Activated CD4-positive, alpha-beta T cell treated with anti-CD3 and anti-CD28 coated beads, Interleukin-2, amount 10 ng/mL, durations not matched to agents 7 days and 5 days (primary cell): ENCODE measurements at places on chromosomes 16 and 17.

DNA sequence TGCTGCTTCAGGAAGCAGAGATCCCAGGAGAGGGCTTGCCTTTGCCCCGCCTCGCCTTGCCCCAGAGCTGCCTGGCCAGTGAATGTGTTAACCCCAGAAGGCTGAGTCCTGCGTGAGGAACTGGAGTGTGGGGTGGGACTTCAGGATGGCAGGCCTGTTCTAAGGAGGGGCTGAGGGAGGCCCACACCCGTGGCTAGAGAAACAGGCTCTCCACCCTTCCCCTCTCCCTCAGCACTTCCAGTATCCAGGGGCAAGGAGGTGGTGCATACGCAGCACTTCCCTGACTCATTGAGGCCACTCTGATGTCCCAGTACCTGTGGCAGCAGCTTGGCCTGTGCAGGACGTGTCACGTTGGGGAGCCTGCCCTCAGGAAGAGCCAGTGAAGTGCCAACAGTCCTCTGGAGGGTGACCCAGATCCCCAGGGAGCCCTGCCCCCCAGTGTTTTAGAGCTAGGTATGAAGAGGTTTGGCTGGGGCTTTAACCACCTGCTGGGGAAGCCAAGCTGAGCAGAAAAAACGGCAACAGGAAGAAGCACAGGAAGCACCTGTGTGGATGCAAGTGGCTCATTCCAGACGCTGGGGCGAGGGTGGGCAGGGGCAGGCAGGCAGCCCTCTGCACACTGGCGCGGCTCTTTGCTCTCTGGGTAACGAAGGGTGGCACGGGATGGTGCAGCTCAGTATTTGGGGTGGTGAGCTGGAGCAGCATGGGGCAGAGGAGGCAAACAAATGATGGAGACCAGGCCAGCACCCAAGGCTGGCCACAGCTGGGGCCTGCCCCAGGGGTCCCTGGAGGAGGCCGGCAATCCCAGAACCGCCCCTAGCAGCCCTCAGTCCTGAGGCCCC lies 14.7 kb upstream of the CTCF start:
- H3K4me1 ChIP-seq: peaks cover 67% of the 10 kb centered on the region
- H3K27me3 ChIP-seq: no peaks in the 10 kb centered on the region
- H3K36me3 ChIP-seq: peaks cover 6% of the 10 kb centered on the region
- peak overlapping the region; percentile 55 for H3K4me3 ChIP-seq
- H3K27ac ChIP-seq: peak overlapping the region; percentile 97

- H3K27me3 ChIP-seq: no peaks in the 10 kb centered on the region
- no peak overlapping the region for H3K27ac ChIP-seq
- H3K4me3 ChIP-seq: no peak overlapping the region
- DNase-seq: no peak
Measured at GRCh38 chr16:46748775-46749705, 896 bp upstream of the MYLK3 start.

DNA sequence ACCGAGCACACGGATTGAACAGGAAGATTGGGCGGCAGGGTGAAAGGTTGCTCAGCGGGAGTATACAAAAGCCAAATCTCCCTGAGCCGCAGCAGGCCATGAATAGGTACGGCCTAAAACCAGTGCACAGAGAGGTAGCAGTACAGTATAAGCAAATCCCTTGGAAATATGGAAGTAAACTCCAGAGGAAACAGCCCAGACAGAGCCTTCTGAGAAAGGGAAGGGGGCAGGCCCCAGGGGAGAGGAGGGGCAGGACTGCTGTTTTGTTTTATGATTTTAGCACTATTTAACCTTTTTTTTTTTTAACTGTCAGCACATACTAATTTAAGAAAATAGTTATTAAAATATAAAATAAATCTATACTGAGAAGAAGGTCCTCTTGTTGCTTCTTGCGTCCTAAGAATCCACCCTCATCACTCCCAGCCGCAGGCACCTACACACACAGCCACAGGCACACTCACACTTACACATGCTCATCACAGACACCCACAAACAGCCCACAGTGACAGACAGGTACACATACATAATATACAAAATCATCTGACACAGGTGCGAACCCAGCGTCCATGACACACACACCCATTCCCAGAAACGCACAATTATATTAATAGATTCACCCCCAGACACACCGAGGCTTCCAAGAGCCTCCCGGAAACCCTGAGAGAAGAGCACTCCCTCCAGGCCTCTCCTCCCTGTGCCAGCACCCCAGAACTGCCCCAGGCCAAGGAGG lies 12.8 kb downstream of the PLXDC1 start:
- DNase-seq: no peak
- no peak overlapping the region for H3K27ac ChIP-seq
- H3K4me3 ChIP-seq: no peak overlapping the region
- H3K36me3 ChIP-seq: no peaks in the 10 kb centered on the region
- H3K27me3 ChIP-seq: no peaks in the 10 kb centered on the region

DNA sequence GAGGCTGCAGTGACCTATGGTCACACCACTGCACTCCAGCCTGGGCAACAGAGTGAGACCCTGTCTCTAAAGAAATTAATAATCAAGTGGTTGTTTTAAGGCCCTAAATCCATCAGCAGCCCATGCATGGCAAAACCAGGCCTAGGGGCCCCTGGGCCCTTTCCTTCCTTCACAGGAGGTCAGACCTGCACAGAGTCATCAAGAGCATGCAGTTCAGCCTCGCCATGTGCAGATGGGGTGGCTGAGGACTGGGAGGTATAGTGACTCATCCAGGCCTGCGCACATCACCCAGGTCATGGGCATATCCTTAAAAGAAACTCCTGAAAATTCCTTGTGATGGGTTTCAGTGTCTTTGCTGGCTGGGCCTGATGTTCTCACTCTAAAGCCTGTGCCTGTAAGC lies 72.4 kb upstream of the AMZ2 start:
- no peak for DNase-seq
- H3K36me3 ChIP-seq: peaks cover 2% of the 10 kb centered on the region
- H3K27ac ChIP-seq: no peak overlapping the region

DNA sequence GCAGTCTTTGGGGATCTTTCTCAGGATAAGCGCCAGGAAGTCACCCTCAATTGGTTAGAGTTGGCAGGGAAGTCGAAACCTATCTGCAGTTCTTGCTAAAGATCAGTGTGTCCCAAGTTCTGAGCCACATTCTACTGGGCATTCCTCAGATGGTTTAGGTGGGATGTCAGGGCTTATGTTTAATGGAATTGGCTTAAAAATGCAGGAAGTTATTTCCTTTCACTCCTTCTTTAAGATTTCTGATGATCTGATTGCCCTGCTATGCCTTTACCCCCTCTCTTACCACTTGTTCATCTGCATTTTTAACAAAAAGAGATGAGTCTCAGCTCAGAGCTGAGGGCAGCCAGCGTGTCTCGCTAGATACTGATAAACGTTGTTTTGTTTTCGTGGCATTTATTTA lies 30.8 kb downstream of the FOXL1 start:
- peaks cover 1% of the 10 kb centered on the region for H3K27me3 ChIP-seq
- no peak overlapping the region for H3K4me3 ChIP-seq
- no peak overlapping the region for H3K27ac ChIP-seq
- H3K4me1 ChIP-seq: peaks cover 12% of the 10 kb centered on the region
- no peaks in the 10 kb centered on the region for H3K36me3 ChIP-seq

DNA sequence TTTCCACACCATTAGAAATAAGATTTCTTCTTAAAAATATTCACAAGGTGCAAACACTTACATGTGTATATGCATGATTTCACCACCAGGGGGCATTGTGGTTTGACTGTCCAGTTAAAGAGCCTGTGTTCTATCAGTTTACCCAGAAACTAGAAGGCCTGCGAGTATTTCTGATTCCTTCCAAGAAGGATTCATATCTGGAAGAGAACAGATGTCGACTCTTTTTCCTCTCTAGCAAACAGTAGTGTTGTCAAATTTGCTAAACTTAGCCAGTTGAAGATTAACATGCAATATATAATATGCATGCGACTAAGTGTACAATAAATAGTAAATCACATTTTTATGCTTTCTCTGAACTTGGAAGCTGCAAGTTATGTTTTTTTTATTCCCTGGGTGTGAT lies 404.1 kb downstream of the WWOX start:
- no peak overlapping the region for H3K27ac ChIP-seq
- no peaks in the 10 kb centered on the region for H3K36me3 ChIP-seq
- H3K4me1 ChIP-seq: no peaks in the 10 kb centered on the region
- H3K27me3 ChIP-seq: no peaks in the 10 kb centered on the region
- peak; percentile 68 for DNase-seq
- H3K4me3 ChIP-seq: no peak overlapping the region

DNA sequence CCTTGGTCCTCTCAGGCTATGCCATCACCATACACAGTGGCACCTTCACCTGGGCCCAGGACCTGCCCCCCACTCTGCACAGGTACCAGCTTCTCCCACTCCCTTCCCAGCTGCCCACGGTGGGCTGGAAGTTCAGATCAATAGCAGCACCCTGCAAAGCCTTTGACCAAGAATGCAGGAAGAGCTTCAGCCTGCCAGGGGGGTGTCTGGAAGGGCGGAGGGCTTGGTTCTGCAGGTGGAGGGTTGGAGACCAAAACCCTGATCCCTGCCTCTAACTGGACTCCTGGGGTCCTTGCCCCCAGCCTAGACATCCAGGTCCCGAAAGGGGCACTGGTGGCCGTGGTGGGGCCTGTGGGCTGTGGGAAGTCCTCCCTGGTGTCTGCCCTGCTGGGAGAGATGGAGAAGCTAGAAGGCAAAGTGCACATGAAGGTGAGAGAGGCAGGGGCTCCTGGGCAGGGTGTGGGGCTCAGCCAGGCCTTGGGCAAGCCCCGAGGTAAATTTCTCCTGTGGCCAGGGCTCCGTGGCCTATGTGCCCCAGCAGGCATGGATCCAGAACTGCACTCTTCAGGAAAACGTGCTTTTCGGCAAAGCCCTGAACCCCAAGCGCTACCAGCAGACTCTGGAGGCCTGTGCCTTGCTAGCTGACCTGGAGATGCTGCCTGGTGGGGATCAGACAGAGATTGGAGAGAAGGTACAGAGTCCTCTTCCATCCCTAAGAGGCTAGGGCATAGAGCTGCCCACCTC lies 34.3 kb downstream of the ABCC3 start:
- peaks cover 2% of the 10 kb centered on the region for H3K4me1 ChIP-seq
- no peak overlapping the region for H3K27ac ChIP-seq
- no peaks in the 10 kb centered on the region for H3K36me3 ChIP-seq
- H3K4me3 ChIP-seq: no peak overlapping the region

- no peak overlapping the region for H3K4me3 ChIP-seq
- no peaks in the 10 kb centered on the region for H3K27me3 ChIP-seq
- no peak overlapping the region for H3K27ac ChIP-seq
Measured at GRCh38 chr16:87681981-87682570, 79.8 kb downstream of the JPH3 start.

GRCh38 chr17:28413804-28414203 lies 7.8 kb upstream of the SLC46A1 start:
- H3K4me3 ChIP-seq: no peak overlapping the region
- H3K36me3 ChIP-seq: no peaks in the 10 kb centered on the region
- no peak overlapping the region for H3K27ac ChIP-seq
- peaks cover 28% of the 10 kb centered on the region for H3K27me3 ChIP-seq

DNA sequence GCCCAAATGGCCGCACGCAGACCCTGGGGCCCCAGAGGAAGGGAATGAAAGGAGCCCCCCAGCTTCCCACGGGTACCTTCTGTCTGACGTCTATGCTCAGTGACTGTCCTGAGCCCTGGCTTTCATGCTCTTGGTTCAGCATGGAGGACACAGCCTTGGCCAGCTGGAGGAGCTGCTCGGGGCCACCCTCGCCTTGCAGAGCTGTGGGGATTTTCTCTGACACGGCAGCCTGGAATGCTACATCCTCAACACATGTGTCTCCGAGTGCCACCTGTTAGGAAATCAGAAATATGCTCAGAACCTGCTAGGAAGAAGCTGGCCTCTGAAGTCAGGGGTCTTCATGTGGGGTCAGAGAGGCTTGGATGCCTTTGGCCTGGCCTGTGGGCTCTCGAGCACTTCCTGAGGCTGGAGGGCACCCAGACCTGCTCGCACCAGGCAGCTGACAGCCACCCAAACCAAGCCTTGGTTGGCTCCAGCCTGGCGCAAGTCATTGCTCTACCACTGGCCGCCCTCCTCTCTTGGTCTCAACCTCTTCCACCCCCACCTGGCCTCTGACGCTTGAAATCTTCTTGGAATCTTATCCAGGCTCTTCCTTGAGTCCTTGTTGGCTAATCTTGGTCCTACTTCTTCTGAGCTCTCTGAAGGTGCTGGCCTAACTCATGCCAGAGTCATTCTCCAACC lies 63.7 kb upstream of the BCO1 start:
- no peaks in the 10 kb centered on the region for H3K4me1 ChIP-seq
- DNase-seq: no peak
- H3K36me3 ChIP-seq: no peaks in the 10 kb centered on the region
- H3K27ac ChIP-seq: no peak overlapping the region

DNA sequence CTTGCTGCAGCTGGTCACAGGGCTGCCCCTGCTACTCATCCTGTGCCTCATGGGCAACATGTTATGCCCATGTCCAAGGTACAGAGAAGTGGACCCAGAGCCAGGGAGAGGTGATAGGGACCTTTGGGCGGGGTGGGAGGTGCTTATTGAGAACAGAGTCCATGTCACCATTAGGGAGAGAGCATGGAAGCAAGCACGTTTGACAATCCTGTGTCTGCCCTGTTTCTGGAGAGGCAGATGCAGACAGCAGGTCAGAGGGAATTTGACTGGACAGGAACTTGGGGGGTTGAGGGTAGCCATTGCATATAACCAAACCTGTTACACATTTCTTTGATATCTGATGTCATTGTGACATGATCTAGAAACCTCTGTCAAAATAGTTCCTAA lies 14.3 kb upstream of the ARL4D start:
- H3K4me3 ChIP-seq: no peak overlapping the region
- peaks cover 7% of the 10 kb centered on the region for H3K36me3 ChIP-seq
- no peaks in the 10 kb centered on the region for H3K27me3 ChIP-seq

DNA sequence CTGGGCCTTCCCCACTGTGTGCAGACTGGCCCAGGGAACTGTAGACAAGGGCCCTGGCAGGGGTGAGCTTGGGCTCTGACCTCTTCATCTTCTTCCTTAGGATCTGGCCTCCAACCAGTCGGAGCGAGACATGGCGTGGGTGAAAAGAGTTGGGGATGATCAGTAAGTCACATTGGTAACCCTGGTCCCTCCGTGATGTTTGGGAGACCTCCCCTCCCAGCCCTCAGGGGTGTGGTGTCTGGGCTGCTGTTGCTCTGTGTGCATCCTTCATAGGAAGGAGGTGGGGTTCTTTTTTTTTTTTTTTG lies 5.5 kb downstream of the TBKBP1 start:
- H3K27me3 ChIP-seq: peaks cover 3% of the 10 kb centered on the region
- peaks cover 53% of the 10 kb centered on the region for H3K4me1 ChIP-seq
- no peaks in the 10 kb centered on the region for H3K36me3 ChIP-seq
- H3K4me3 ChIP-seq: no peak overlapping the region
- DNase-seq: no peak
